NCI-H187 treated with DMSO at 0.1 percent for 48 hours (cell line): ENCODE measurements at places on chromosomes 4 and X.

GRCh38 chr4:40722576-40723161 lies 27.1 kb upstream of the NSUN7 start:
- no peak for DNase-seq

DNA sequence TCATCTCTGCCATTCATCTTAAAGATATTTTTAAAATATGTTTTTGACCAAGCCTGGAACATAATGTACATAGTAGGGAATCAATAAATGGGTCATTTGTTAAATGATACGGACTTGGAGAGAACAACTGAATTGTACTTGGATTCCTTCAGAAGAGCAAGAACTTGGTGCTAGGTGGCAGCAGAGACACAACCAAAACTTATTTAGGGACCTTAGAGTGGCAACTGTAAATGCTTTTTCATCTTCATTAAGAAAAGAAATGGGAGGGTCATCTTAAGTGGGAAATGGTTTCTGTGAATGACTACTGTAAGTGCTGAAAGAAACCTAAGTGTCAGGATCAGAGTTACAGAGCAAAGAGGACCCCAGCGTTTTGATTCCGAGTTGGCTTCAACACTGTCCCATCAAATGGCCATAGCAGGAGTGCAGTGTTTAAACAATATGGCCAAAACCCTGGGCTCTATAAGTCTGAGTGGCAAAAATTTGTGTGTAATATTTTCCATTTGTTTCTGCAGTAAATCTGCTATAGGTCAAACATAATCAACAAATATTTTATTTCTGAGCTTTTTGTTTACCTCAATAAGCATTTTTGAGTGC lies 213.6 kb downstream of the PALLD start:
- no peak for DNase-seq

- no peak for DNase-seq
These were observed 85.2 kb upstream of the LNX1 start for GRCh38 chr4:53676402-53676871.

- DNase-seq: no peak
These were observed 33.2 kb upstream of the BMP15 start for GRCh38 chrX:50877310-50877709.

DNA sequence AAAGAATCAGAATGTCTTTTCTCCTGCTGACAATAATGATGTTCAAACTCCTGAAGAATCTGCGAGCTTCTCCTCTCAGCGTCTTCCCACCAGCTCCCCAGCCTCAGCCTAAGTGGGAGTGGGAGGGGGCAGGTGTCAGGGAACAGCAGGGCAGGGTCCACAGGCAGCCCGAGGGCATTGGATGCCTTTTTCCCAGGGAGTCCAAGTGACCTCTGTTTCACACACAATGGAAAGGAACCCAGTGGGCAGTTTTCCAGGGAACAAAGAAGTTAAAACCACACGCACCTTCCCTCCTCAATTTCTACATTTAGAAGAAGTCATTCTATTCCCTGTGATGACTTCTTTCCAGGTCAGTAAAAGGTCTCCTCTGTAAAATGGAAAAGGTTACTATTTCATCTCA lies 278.5 kb downstream of the PARM1 start:
- no peak for DNase-seq

DNA sequence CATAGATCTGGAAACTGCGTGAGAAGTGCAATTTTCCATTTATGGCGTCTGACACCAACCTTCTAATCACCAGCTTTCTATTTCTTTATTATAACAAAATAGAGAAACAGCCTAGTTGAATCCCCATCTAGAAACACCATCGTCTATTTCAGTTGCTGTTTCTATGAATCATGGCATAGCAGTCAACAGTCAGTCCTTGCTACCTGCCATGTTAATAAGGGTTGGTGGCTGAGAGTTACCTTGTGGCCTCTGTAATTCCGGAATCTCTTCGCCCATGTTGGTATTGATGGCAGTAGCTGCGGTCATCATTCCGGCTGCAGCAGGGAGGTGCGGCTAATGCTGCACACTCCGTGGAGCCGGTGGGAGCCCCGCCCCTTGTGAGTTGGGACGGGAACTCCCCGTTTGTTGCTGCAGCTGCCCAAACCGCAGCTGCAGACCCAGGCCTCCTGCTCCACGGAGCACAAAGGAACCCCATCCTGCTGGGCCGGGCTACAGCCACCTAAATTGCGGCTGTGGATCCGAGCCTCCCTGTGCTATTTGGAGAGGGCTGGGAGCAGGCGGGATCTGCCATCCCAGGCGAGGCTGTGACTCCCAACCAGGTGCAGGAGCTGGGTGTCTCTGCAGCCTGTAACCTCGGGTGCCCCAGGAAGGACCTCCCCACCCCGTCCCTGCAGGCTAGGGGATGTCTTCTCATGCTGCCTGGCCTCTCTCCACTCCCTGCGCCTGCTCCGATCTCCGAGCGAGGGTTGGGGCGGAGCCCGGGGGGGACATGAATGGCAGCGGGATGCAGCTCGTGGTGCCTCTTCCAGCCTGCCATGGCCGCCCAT lies 115.4 kb upstream of the STK26 start:
- no peak for DNase-seq

GRCh38 chr4:19380600-19380999 lies 871.1 kb upstream of the SLIT2 start:
- DNase-seq: no peak

DNA sequence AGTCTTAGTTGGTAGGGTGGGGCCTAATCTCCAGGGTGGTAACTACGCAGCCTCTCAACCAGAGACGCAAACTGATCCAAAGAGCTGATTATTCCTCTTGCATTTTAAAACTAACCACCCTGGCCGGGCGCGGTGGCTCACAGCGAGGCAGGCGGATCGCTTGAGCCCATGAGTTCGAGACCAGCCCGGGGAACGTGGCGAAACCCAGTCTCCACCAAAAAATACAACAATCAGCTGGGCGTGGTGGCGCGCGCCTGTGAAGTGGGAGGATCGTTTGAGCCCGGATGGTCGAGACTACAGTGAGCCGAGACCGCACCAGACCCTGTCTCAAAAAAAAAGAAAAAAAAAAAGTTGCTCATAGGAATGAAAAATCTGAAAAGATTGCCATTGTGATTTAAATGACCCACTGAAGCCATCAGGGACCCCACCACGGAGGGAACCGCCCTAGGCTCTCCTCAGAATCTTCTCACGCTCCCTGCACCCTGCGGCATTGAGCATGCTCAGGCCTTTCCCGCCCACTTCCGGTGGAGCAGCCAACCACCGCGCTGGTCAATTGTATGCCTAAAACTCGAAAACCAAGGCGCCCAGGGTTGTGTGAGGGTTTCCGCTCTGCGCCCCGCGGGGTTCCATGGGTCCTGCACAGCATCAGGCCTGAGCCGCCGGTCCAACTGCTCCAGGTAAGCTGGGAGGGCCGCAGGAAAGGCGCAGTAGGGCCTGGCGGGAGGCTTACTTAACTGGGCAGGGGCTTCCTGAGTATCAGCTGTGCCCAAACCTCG lies at the start of gene TRIM60:
TRIM60 (plus strand) TSS at position 564 of the 776 bp plus-strand sequence. CDS start 8,074 bp downstream, outside the sequence.
- no peak for DNase-seq

GRCh38 chr4:88911246-88912212 lies 145.5 kb downstream of the FAM13A start:
- DNase-seq: no peak

DNA sequence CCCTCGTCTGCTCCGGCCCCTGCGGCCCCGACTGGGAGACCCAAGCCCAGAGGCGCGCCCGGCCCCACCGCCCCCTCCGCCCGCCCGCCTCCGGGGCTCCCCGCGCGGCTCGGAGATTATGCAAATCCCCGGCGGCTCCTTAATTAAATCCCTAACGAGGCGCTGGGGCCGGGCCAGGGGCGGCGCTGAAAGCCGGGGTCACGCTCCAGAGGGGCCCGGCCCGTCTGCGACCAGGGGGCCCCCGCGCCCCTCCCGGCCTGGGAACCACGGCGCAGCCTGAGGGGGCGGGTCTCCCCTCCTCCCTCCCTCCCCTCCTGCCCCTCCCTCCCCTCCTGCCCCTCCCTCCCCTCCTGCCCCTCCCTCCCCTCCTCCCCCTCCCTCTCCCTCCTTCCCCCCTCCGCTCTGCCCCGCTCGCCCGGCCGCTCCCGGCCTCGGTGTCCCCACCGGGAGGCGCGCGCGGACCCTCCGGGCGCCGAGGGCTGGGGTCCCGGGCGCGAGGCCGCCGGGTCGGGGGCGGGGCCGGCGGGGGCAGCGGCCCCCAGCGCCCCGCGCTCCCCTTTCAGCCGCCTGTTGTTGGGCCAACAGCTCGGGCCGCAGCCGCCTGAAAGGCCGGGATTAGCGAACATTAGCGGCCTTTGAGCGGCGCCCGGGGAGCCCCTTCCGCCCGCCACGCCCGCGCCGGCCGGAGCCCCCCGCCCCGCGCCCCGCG lies 25.9 kb upstream of the FGFR3 start:
- no peak for DNase-seq

DNA sequence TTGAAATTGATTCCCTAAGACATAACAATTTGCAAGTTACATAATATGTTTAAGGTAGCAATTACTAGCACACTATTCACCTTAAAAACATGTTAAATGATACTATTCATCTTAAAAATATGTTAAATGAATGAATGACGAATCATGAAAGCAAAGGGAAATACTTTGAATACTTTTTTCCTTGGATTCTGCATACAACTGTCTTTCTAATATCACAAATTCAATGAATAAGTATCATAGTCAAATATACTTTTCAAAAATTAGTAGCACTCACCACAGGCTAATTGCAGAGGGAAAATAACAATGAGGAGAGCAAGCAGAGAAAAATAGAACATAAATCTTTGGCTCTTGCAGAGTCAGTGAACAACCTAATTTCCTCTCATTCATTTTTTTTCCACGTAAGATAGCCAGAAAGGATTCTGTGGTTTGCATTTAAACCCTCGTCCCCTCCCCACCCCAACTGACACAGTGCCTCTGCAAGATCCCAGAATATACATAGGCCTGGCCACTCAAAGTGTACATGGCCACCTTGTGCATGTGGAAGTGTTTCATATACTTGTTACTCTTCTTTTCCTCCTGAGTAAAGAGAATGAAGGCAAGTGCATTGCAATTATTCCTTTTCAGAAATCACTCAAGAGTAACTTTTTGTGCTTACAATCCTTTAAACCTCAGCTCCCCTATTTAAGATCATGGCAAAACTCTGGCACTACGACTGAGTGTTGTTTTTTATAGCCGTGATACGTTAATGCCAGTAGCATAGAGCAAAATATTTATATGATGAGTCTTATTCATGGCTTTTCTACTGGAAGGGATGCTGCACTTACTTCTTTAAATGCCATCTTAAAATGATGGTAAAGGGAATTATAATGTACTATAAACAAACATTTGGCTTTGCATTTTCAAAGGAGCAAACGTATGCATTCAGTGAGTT lies 236.4 kb downstream of the PDGFC start:
- no peak for DNase-seq

GRCh38 chr4:93648258-93648657 lies 180.3 kb upstream of the ATOH1 start:
- DNase-seq: no peak

DNA sequence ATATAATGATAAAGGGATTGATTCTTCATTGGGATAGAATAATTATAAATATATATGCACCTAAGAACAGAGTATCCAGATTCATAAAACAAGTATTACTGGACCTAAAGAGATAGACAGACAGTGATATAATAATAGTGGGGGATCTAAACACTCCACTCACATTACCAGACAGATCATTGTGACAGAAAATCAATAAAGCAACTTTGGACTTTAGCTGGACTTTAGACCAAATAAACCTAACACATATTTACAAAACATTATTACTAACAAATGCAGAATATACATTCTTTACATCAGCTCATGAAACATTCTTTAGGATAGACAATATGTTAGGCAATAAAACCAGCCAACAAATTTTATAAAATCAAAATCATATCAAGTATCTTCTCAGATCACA lies 14.6 kb downstream of the AGTR2 start:
- DNase-seq: no peak

DNA sequence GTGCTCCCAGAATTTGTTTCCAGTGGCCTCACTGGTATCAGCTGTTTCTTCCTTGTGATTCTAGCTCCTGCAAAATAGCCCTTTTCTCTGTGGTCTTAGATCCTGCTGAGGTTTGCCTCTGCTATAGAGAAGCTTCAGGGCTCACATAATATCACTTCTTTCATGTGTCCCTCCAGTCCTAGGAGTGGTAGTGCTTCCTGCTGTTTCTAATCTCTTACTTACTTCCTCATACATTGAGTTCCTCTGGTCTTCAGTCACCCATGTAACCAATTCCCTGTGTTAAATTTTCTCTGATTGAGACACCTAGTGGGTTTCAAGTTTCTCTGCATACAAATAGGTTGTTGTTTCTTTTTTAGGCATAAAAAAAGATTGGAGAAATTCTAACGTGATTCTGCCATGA lies 1567.9 kb downstream of the ARAP2 start:
- no peak for DNase-seq

- no peak for DNase-seq
These were observed 92.3 kb upstream of the DCLK2 start for GRCh38 chr4:149985981-149986380.
